ENCODE measurements at places on chromosomes 6 and 20.

DNA sequence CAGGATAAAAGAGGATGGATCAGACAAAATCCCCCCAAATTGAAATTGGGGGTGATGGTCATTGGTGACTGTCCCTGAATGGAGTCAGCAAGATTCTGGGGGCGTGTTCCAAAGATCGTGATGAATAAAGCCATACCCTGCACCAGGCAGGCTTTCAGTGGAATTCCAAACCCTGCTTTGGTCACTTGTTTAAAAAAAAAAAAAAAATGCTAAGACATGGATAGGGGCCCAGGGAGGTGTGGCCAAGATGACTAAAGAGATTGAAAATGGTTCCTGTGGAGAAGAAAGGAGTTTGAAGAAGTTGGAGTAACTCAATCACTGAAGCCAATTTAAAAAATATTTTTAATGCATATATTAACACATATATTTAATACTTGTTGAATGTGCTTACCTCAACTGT lies 161.4 kb upstream of the KCNG1 start:
- DNase-seq, result no peak

DNA sequence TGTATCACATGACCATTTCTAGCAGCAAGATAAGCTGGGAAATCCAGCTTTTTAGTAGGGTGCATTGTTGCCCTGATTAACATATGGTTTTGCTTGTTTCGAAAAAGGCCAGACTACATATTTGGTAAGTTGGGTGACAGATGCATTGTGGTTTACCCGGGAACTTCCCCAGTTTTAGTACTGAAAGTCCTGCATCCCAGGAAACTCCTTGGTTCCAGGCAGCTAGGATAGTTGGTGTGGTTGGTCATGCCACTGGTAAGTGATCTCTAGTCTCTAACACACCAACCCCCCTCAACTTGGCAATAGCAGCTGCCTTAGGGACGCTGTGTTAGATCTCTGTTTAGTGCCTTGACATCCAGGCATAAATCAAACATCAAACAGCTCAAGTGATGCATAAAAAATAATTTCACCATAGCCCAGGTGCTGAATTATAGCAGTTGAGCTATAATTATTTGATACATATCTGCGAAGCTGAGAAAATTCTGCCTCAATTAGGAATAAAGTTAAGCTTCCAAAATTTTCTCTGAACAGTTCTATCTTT lies 216.5 kb downstream of the TFAP2C start:
- no peak for DNase-seq

- no peak for DNase-seq
These were observed 1.1 kb downstream of the GNL1 start for GRCh38 chr6:30554962-30555815.

- no peak for DNase-seq
These were observed 721 bp downstream of the KDM1B start for GRCh38 chr6:18155864-18156421.

GRCh38 chr6:18359237-18359885 lies 27.8 kb upstream of the RNF144B start:
- DNase-seq, result no peak

GRCh38 chr6:150184850-150185731 lies 42.2 kb downstream of the PPP1R14C start:
- no peak for DNase-seq

DNA sequence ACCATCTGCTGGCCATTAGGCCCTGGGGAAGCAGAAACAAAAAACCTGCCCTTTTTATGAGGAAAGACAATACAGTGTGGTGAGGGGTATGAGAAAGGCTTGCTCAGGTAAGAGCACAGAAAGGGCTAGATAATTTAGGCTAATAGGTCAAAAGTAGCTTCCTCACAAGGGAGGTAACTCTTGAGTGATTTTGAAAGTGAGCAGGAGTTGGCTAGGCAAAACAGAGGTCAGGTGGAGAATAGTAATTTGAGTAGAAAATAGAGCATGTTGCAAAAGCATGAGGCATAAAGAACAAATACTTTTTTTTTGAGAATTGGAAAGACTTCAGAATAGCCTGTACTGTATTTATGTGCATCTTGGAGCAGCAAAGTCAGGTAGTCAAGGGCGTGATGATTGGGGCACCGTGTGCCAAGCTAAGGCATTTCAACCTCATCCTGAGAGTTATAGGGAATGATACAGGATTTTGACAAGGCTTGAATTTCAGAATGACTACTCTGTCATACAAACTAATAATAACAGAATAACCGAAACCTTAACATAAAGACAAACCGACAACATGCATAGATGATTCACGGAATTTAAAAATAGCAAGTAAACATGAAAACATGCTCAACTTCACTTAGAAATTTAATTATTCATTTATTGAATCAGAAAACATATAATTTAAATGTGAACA lies 123.0 kb upstream of the ENPP5 start:
- DNase-seq, result no peak

- no peak for DNase-seq
These were observed 17.0 kb downstream of the CRISP1 start for GRCh38 chr6:49849213-49849907.

GRCh38 chr6:170470734-170471133 lies 82.4 kb downstream of the PSMB1 start:
- no peak for DNase-seq

DNA sequence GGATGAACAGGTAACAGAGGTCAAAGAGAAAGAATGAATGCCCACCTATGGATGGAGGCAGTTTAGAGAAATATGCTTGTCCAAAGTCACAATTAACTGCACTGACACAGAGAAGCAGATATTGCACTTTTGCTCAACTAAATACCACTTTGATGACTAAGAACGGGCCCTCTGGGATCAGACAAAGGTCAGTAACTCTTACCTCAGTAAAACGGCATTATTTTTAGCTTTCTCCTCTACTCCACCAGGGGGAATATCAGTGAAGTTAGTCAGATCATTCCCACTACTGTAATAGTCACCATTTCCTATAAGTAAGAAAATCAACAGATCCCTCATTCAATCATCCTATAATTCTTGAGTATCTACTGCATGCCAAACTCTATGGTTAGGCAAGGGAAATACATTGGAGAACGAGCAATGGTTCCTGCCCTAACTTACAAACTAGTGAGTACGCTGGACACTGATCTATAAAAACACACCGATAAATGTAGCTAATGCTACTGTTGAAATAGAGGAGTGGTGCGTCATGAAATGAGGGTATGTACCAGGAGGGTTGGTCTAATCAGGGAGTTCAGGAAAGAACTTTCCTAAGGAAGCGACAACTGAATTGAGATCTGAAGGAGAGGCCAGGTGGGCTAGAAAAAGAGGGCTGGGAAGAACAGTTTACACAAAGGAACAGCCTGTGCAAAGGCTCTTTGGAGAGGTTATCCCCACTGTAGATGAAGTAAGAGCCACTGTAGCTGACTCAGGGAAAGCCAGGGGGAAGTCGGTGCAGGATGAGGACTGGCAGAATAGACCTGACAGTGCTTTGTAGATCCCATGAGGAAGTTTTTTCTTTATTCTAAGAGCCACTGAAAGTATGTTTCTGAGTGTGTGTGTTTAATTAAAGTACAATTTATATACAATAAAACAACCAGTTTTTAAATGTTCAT lies 9.2 kb downstream of the ECI2 start:
- no peak for DNase-seq

- no peak for DNase-seq
These were observed 212.7 kb downstream of the PACRG start for GRCh38 chr6:162940426-162940825.

GRCh38 chr6:142953373-142954273 lies 8.6 kb upstream of the HIVEP2 start:
- DNase-seq, result no peak

- no peak for DNase-seq
These were observed 4.0 kb upstream of the CST1 start for GRCh38 chr20:23754731-23755130.

DNA sequence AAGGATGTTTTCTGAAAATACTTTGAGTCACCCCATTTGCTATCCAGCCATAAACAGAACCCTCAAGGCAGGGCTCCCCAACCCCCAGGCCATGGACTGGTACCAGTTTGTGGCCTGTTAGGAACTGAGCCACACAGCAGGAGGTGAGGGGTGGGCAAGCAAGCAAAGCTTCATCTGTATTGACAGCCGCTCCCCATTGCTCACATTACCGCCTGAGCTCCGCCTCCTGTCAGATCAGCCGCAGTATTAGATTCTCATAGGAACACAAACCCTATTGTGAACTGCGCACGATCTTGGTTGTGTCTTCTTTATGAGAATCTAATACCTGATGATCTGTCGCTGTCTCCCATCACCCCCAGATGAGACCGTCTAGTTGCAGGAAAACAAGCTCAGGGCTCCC lies 543.8 kb downstream of the CBLN4 start:
- no peak for DNase-seq

DNA sequence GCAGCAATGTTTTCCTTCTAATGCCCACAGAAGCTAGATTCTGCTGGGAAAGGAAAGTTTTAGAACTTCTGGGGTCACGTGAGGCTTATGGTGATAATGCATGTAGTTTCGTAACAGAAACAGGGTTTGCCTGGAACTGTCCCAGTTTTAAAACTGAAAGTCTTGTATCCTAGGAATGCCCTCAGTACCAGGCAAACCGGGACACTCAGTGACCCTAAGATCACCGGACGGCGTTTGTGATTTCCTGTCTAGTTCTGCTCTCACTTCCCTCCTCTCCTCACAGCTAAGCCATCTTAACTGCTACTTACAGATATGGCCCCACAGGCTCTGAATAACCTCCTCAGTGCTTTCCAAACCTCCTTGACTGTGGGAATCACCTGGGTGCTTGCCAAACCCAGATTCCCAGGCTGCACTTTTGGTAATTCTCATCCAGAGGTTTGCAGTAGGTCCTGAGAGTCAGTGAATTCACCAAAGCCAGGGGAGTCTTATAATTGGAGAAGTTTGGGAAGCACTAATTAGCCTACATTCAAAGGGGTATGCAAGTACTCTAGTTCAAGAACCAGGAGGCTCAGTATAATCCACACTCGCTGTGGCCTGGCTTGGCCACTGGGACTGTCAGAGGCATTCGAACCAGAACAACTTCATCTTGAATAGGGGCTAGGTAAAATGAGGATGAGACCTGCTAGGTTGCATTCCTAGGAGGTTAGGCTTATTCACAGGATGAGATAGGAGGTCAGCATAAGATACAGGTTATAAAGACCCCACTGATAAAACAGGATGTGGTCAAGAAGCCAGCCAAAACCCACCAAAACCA lies 231.6 kb upstream of the MYLIP start:
- DNase-seq, result peak; percentile 50

GRCh38 chr20:34199183-34199582 lies 42.0 kb upstream of the ASIP start:
- DNase-seq, result no peak

GRCh38 chr6:128024046-128024445 lies 123.2 kb upstream of the THEMIS start:
- no peak for DNase-seq

DNA sequence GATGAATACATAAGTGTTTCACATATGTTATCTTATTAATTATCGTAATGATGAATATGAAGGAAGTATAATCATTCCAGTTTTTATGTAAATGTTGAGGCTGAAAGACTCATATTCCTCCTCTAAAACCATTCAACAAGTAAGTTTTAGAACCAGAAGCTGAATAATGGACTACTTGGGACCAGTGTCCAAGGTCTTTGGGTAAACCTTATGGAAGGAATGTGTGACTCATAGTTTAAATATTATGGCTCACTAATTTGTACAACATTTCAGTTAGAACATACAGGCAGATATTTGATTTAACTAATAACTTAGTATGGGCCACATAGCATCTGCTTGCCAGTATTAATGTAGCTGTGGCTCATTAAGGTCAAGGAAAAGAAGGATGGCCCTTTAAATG lies 209.6 kb downstream of the TFAP2B start:
- DNase-seq, result no peak

DNA sequence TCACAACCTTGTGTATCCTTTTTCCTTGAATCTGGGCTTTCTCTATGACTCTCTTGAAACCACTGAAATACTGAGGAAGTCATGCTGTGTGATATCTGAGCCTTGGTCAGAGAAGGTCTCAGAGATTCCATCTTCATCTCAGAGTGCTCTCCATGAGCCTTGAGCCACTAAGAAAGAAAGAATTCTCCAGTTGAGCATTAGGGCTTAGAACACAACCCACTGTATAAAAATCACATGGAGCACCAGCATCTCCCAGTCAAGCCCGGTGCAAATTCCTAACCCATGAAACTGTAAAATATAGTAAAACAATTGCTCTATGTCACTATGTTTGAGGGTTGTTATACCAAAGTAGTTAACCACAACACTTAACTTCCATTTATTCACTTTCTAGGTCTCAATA lies 181.4 kb downstream of the MOXD1 start:
- no peak for DNase-seq

DNA sequence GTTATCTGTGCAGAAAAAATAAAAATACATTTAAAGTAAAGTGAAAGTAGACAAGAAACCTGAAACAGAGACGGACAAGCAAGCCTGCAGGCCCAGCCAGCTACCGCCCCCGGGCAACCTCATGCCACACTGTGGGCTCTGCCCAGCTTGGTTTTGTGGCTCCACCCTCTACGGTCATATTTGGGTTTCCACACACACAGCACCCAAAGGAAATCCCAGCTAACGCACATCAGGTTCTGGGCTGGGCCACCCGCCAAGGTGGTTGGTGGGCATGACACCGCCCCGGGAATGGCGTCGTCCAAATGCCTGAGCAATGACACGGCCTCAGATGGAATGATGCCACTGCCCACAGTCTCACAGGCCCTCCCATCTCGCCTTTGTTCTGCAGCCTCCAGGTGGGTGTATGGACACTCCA lies 22.9 kb downstream of the FAM110A start:
- DNase-seq, result no peak

DNA sequence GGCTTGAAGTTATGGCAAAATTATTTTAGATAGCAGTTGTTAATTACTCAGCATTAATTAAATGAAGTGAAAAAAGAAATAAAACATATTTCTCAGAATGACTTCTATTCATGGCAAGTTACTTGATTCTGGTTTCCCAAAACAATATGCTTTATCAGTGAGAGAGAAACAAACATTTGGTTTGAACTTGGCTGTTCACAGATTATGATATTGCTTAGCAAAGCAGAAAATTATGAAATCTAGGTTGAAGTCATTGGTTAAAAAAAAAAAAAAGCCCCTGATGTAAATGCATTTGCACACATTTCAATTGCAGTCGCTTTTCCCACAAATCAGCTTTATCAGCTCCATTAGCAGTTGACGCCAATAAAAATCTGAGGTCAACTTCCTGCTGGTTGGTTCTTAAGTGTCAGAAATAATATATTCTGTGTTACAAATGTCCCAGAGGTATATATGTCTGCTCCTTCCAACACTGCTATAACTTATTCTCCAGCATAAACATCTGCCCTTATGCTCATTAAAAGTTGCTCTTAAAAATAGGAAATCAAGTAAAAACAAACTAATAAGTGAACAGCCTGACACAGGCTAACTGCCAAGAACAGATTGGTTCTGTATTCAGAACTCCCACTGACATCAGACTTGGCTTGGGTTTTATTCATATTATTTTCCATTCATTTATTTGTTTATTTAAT lies 275.4 kb downstream of the PHF3 start:
- no peak for DNase-seq

GRCh38 chr6:72689107-72689954 lies 67.5 kb downstream of the KCNQ5 start:
- no peak for DNase-seq

GRCh38 chr20:7798176-7798575 lies 142.1 kb downstream of the HAO1 start:
- DNase-seq, result no peak

- no peak for DNase-seq
These were observed 105.4 kb downstream of the FYN start for GRCh38 chr6:111767752-111768430.
